ENCODE measurements at places on chromosomes 16 and 17.

DNA sequence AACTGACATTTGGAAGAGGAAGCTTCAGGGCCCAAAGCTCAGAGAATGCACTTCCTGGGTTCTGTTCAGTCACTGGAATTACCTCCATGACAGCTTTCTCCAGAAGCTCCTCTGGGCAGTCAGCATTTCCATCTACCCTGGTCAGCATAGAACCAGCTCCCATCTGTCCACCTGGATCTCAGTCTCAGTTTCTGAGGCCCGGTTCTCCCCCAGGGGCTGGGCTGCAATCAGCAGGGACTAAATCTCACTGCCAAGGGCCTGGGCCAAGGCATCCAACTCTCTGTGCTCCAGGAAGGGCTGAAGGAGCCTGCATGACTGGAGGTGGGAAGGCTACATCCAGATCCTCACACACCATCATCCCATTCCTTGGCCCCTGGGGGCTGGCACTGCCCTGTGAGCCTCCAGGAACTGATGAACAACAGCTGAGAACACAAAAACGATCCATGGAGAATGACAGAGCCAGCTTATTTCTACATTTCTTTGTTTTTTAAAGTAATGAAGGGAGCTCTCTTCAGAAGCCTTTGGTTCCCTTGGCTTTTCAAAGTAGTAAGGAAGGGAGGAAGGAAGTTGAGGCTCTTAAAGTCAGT lies 66.3 kb upstream of the MRTFB start:
- no peak overlapping the region for H3K27ac ChIP-seq
- H3K4me3 ChIP-seq = no peak overlapping the region
- no peaks in the 10 kb centered on the region for H3K36me3 ChIP-seq
- H3K4me1 ChIP-seq = peaks cover 12% of the 10 kb centered on the region

- H3K36me3 ChIP-seq = no peaks in the 10 kb centered on the region
- DNase-seq = no peak
- peaks cover 34% of the 10 kb centered on the region for H3K4me1 ChIP-seq
- no peak overlapping the region for H3K27ac ChIP-seq
These were observed 7.4 kb upstream of the SLC13A2 start for GRCh38 chr17:28466001-28466400.

DNA sequence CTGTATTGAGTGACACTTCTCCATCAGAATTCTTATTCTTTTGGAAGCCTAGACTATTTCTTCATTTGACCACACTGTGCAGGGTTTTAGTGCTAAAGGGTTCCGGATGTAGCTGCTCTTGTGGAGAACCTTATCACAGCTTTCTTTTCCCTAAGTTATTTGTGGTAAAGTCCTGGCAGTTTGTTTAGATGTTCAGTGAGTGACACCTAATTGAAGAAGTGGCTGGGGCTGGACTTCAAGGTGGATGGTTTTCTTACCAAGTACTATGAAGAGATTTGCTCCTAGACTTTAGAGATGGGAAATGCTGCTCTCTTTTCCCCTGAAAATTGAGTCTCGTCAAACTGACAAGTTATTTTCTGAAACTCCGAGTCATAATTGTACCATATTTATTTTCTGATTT lies 144.0 kb upstream of the TBX2 start:
- no peak overlapping the region for H3K4me3 ChIP-seq
- no peak for DNase-seq
- peaks cover 10% of the 10 kb centered on the region for H3K4me1 ChIP-seq
- H3K27ac ChIP-seq = no peak overlapping the region

GRCh38 chr17:44749076-44749979 lies 9.5 kb upstream of the ADAM11 start:
- H3K4me3 ChIP-seq = no peak overlapping the region
- H3K4me1 ChIP-seq = no peaks in the 10 kb centered on the region
- no peak overlapping the region for H3K27ac ChIP-seq
- peaks cover 33% of the 10 kb centered on the region for H3K36me3 ChIP-seq

DNA sequence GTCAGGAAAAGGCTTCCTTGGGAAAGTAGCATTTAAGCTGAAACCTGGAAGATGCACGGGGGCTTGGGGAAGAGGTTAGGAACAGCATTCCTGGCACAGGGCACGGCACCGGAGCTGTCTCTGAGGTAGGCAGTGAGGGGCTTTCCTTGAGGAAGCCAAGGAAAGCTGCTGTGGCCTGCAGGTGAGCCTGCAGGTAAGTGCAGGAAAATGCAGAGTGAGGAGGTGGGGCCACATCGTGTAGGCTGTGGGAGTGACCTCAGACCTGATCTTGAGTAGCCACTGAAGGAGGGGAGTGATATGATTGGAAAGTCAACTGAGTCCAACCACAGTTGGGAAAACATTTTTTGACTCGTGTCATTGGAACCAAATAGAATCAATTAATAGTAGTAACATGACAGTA lies 79.5 kb downstream of the CDK5R1 start:
- no peak overlapping the region for H3K27ac ChIP-seq
- H3K27me3 ChIP-seq = no peaks in the 10 kb centered on the region
- H3K36me3 ChIP-seq = no peaks in the 10 kb centered on the region
- peaks cover 31% of the 10 kb centered on the region for H3K4me1 ChIP-seq

GRCh38 chr17:30236766-30237165 lies 1.3 kb upstream of the SLC6A4 start:
- no peak for DNase-seq
- H3K4me3 ChIP-seq = peak overlapping the region; percentile 46
- H3K27ac ChIP-seq = no peak overlapping the region
- peaks cover 25% of the 10 kb centered on the region for H3K4me1 ChIP-seq
- no peaks in the 10 kb centered on the region for H3K36me3 ChIP-seq

DNA sequence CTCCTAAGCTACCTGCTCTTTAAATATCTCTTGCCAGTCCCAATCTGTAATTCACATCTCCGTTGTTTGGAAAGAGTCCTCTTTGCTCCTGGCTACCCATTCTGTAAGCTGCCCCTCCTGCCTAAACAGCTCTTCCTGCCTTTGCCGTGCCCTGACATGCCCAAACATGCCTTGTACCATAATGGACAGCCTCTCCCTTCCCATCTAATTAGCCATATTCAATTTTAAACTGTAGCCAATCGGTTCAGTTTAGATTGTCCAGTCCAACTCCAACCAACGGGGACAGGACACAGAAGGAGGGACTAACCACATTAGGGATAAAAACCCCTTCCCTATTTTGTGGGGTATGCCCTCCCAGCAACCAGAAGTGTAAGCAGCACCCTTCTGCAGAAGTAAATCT lies 30.6 kb upstream of the CLEC3A start:
- no peak for DNase-seq
- peaks cover 5% of the 10 kb centered on the region for H3K27me3 ChIP-seq
- H3K4me1 ChIP-seq = no peaks in the 10 kb centered on the region
- H3K4me3 ChIP-seq = no peak overlapping the region
- no peaks in the 10 kb centered on the region for H3K36me3 ChIP-seq

GRCh38 chr16:51149251-51149661 lies 1.8 kb downstream of the SALL1 start:
- H3K27ac ChIP-seq = no peak overlapping the region
- H3K27me3 ChIP-seq = peaks cover 63% of the 10 kb centered on the region
- DNase-seq = no peak
- H3K36me3 ChIP-seq = peaks cover 9% of the 10 kb centered on the region
- H3K4me1 ChIP-seq = peaks cover 6% of the 10 kb centered on the region

DNA sequence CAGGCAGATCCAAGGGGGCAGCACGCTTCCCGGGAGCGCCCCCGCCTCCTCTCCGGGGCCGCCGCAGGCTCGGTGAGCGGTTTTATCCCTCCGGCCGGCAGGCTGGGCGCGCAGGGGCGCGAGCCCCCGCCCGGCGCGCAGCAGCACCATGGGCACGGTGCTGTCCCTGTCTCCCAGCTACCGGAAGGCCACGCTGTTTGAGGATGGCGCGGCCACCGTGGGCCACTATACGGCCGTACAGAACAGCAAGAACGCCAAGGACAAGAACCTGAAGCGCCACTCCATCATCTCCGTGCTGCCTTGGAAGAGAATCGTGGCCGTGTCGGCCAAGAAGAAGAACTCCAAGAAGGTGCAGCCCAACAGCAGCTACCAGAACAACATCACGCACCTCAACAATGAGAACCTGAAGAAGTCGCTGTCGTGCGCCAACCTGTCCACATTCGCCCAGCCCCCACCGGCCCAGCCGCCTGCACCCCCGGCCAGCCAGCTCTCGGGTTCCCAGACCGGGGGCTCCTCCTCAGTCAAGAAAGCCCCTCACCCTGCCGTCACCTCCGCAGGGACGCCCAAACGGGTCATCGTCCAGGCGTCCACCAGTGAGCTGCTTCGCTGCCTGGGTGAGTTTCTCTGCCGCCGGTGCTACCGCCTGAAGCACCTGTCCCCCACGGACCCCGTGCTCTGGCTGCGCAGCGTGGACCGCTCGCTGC lies 832 bp downstream of the CDK5R1 start:
- peak; percentile 42 for DNase-seq
- H3K27me3 ChIP-seq = no peaks in the 10 kb centered on the region
- H3K4me3 ChIP-seq = peak overlapping the region; percentile 84
- H3K27ac ChIP-seq = peak overlapping the region; percentile 52
- H3K36me3 ChIP-seq = peaks cover 38% of the 10 kb centered on the region
- peaks cover 54% of the 10 kb centered on the region for H3K4me1 ChIP-seq

DNA sequence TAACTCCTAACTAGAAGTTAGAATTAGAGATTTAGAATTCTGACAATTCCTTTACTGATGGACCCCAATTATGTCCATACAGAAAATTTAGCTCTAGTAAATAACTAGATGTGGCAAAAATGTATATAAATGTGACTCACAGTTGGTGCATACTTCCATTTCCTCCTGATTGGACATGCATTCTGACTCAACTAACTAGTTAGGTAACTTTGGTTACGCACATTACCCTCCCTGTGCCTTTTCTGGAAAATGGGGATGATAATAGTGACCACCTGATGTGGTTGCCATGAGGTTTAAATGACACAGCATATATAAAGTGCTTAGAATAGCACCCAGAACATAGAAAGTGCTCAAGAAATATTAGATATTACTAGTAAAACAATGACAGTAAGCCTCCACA lies 550.0 kb upstream of the SALL1 start:
- no peak overlapping the region for H3K27ac ChIP-seq
- no peaks in the 10 kb centered on the region for H3K27me3 ChIP-seq
- no peaks in the 10 kb centered on the region for H3K36me3 ChIP-seq

GRCh38 chr17:78034429-78035091 lies 76.1 kb downstream of the TNRC6C start:
- H3K27me3 ChIP-seq = no peaks in the 10 kb centered on the region
- no peak overlapping the region for H3K27ac ChIP-seq
- no peak for DNase-seq
- no peak overlapping the region for H3K4me3 ChIP-seq

GRCh38 chr16:4314532-4315185 lies 1.2 kb upstream of the GLIS2 start:
- H3K27me3 ChIP-seq = peaks cover 22% of the 10 kb centered on the region
- H3K36me3 ChIP-seq = no peaks in the 10 kb centered on the region
- peaks cover 24% of the 10 kb centered on the region for H3K4me1 ChIP-seq
- peak overlapping the region; percentile 71 for H3K4me3 ChIP-seq
- H3K27ac ChIP-seq = peak overlapping the region; percentile 7

GRCh38 chr17:59804901-59805465 lies 87.8 kb downstream of the TUBD1 start:
- no peak overlapping the region for H3K27ac ChIP-seq
- peaks cover 18% of the 10 kb centered on the region for H3K36me3 ChIP-seq
- peaks cover 19% of the 10 kb centered on the region for H3K4me1 ChIP-seq
- DNase-seq = no peak
- no peaks in the 10 kb centered on the region for H3K27me3 ChIP-seq
- no peak overlapping the region for H3K4me3 ChIP-seq

- H3K36me3 ChIP-seq = no peaks in the 10 kb centered on the region
- H3K27me3 ChIP-seq = no peaks in the 10 kb centered on the region
- DNase-seq = no peak
These were observed 64.0 kb downstream of the SOX9 start for GRCh38 chr17:72184805-72185204.

DNA sequence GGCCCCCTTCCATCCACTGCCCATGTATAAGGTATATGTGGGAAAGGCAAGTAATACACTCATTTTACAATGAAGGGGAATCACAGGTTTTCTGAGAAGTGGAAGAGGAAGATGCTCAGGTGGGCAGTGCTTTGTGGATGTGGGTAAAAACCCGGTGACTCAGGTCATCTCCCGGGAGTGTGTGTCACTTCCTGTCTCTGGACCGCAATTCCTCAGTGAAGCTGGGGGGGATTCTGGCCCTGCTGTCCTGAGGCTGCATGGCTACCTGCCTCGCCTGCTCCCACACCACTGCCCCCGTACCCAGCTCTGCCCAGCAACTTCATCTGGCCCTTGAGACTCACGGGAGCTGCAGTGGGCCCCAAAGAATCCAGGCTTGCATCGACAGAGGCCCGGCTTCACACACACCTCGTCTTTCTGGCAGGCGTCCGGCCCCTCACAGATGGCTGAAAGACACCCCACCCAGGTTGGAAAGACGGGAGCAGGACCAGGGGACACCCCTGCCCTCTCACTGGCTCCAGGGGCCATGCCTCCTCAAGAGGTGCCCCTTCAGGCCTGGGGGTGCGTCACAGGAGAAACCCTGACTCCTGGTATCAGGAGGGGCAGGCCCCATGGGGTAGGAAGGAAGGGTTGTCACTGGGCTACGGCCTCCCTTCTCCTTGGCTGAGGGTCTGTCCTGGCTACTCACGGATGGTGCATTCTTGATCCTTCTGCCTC lies 882 bp downstream of the SCARF1 start:
- peaks cover 31% of the 10 kb centered on the region for H3K4me1 ChIP-seq
- no peaks in the 10 kb centered on the region for H3K27me3 ChIP-seq
- peak; percentile 59 for DNase-seq
- H3K27ac ChIP-seq = peak overlapping the region; percentile 74
- H3K36me3 ChIP-seq = no peaks in the 10 kb centered on the region

- H3K27ac ChIP-seq = no peak overlapping the region
- DNase-seq = no peak
These were observed 12.8 kb downstream of the PIMREG start for GRCh38 chr17:6456914-6457687.

- DNase-seq = no peak
- peaks cover 12% of the 10 kb centered on the region for H3K4me1 ChIP-seq
- no peak overlapping the region for H3K27ac ChIP-seq
- H3K4me3 ChIP-seq = peak overlapping the region; percentile 73
These were observed 641 bp upstream of the NT5C3B start for GRCh38 chr17:41836550-41837196.

DNA sequence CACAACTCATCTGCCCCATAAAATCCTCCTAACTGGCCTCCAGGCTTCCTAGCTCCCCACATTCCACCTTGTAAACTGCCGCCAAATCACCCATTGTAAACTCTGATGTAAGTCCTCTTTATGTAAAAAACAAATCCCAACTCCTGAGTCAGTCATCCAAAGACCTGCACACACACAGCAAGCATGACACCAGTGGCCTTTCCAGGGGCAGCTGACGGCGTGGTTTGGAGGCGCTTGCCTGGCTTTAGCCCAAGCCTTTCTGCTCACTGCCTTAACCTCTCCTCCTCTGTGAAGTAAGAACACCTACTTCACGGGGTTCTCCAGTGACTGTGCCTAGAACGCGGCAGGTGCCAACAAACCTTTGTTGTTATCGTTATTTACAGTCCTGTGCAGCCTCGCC lies 14.0 kb downstream of the UBE2O start:
- H3K27me3 ChIP-seq = no peaks in the 10 kb centered on the region
- peaks cover 31% of the 10 kb centered on the region for H3K4me1 ChIP-seq
- no peak for DNase-seq
- no peak overlapping the region for H3K4me3 ChIP-seq
- no peak overlapping the region for H3K27ac ChIP-seq

GRCh38 chr17:77375108-77375916 lies 234.5 kb downstream of the SEC14L1 start:
- DNase-seq = no peak
- peak overlapping the region; percentile 99 for H3K4me3 ChIP-seq
- H3K36me3 ChIP-seq = peaks cover 49% of the 10 kb centered on the region
- no peaks in the 10 kb centered on the region for H3K27me3 ChIP-seq
